CD4-positive, alpha-beta T cell (primary cell): ENCODE measurements at places on chromosomes 13 and 19.

- peak; percentile 31 for DNase-seq
Observed at GRCh38 chr13:21326155-21327031, 132.7 kb downstream of the ZDHHC20 start.

DNA sequence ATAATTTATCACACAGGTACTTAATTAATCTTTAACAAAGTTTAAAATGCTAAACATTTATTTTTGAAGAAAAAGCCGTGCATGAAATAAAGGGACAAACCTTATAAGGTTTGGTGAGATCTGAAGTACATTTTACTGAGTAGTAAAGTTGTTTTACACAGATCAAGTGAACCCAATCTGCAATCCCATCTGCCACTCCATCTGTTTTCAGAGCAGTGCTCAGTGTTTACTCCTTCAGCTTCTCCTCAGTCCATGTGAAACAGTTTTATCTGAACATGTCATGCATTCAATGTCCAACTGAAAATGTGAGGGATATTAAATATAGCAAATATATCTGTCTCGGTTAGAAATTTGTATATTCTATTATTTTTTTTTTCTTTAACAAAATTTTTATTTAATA, 166.8 kb downstream of the MAB21L1 start:
- no peak for DNase-seq

- DNase-seq = no peak
Observed at GRCh38 chr19:58450856-58451357, 515 bp upstream of the ZNF324B start.

DNA sequence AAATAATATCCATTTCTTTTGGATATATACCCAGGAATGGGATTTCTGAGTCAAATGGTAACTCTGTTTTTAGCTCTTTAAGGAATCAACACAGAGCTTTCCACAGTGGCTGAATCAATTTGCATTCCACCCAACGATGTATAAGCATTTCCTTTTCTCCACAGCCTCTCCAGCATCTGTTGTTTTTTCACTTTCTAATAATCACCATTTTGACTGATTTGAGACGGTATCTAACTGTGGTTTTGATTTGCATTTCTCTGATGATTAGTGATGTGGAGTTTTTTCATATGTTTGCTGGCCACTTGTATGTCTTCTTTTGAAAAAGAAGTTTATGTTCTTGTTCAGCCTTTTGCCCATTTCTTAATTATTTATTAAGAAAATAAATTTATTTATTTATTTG, 352.2 kb upstream of the OBI1 start:
- DNase-seq = no peak

- no peak for DNase-seq
Observed at GRCh38 chr13:98399756-98400155, 177.2 kb downstream of the STK24 start.

DNA sequence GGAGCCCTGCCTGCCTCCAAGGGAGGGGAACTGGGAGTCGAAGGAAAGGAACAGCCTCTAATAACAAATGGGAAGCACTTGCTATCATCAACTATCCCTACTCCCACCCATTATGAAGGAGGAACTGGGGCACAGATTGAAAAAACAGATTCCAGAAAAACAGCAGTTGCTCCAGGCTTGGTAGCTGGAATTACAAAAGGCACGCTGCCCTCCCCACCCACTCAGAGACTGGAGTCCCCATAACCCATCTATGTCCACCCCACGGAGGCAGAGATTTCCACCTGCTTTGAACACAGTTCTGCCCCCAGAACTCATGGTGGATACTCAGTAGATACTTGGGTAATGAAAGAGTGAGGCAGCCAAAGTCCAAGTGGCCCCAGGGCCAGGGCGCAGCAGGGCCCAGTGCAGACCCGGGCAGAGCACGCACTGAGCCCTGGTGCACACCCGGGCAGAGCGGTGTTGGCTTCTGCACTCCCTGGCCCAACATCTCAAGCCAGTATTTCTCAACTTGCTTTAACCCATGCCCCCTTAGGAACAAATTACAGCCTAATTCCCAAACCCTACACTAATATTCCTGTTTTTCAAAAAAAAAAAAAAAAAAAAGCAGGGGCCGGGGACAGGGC, 19.1 kb upstream of the CCNP start:
- no peak for DNase-seq

- no peak for DNase-seq
Observed at GRCh38 chr19:55702131-55702627, 27.2 kb downstream of the EPN1 start.

GRCh38 chr19:40726279-40726678, 9.4 kb downstream of the ITPKC start:
- DNase-seq = no peak

GRCh38 chr13:46831588-46832194, 34.7 kb upstream of the ESD start:
- peak; percentile 3 for DNase-seq

DNA sequence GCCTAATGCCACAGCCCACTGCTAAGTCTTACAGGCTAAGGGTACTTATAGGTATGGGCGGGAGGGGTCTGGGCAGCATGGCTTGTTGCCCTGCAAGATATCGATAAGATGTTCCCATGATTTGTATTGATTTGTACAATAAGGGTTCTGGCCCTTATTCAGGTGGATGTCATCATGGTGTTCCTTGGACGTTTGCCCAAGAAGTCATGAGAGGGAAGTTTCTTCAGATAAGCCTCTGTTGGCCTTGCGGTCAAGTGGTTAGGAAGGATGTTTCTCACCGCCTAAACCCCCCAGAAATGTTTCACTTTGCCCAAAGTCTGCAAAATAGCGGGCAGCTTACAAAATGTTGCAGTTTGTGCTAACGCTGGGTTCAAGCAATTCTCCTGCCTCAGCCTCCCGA, 7.3 kb downstream of the PARP4 start:
- DNase-seq = no peak

DNA sequence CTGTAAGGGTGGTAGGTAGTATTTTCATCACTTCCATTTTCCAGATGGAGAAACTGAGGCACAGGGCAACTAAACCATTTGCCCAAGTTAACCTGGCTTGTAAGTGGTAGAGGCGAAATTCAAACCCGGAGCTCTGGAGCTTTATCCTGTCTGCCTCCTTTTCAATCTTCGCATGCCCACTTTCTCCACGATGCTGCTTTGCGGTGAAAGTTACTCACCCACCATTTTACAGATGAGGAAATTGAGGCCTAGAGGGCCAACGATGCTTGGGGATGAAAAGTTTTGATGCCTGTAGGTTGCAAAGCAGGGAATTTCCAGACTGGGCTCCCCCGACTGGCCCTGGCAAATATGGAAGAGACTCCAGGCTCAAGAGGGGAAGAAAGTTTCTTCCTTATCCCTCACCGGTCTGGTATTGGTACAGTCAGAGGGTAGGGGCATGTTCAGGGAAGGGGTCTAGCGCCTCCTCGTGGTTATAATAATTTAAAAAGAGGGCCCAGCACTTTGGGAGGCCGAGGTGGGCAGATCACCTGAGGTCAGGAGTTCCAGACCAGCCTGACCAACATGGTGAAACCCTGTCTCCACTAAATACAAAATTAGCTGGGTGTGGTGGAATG, 1.9 kb upstream of the SH2D3A start:
- DNase-seq = no peak

DNA sequence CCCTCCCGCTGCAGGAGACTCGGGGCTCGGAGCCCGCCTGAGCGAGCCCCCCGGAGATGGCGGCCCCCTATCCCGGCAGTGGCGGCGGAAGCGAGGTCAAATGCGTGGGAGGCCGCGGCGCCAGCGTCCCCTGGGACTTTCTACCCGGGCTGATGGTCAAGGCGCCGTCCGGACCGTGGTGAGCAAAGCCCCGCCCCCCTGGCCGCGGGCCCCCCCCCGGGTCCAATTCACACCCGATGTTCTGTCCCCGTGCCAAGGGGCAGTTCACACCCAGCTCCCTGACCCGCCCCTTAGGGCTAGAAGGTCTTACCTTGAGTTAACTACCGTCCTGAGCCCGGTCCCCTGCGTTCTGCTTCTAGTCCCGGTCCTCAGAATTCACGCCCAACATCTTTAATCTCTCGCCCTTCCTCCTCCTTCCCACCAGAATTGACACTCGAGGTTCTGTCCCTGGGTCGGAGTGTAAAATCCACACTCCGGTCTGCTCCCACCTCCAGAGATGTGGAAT, 1.4 kb downstream of the NPAS1 start:
- DNase-seq = no peak

DNA sequence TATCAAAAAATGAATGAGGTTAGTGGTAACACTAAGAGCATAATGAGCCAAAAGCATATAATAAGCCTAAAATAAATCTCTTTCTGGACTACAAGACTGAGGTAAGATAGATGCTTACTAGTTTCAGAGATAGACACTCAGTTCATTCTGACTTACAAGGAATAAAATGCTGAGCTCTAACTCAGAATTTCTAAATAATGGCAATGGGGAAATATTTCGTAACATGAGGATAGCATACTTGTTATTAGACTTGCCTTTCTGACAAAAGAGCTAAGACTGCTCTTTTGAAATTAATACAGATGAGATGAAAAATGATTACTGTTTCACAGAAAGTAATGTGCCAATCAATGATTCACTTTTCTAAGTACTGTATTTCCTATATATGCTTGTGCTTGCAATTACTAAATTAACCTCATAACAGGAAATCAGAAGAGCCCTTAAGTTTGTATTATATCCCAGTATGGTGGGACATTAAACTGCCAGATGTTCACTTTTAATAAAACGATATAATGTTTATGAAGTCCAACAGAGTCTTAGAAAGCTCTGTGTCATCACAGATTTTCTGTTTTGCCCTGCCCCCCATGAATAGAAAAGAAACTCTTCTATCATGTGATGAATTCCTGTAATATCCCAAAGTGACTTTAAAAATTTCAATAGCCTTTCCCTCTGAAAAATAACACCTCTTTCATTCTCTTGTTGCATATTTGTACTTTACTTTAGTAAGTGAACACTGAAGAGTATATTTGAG, 2771.0 kb upstream of the PCDH20 start:
- no peak for DNase-seq

DNA sequence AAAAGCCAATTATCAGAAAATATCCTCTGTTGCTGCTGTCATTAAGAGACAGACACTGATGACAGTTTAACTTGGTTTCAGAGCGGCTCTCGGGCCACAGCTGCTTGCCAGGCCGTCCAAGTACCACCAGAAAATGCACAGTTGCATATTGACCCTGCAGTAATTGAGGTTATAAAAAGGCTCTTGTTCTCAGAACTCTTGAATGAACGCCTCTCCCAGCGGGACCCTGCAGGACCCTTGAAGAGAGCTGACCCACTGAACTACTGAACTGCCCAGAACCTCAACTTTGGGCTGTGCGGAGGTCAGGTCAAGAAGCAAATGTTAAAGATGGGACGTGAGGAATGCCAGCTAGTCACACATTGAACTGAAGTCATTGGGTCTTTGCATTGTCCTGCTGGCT, 1559.0 kb upstream of the SLC10A2 start:
- DNase-seq = no peak

GRCh38 chr19:19554074-19555023, 16.3 kb downstream of the CILP2 start:
- peak; percentile 49 for DNase-seq
